ENCODE measurements at places on chromosomes 1 and 21. TPM values are rescaled to one million over a fixed set of nuclear protein-coding genes. Genes with fewer than 3 reads are reported as not detected.

Gene RHD
- total RNA-seq, result not detected

Gene AIRE
- not detected for total RNA-seq

Gene DENND2C
- 3.2 TPM for total RNA-seq

Gene SIM2
- not detected for total RNA-seq

Gene KCNJ15
- total RNA-seq, result under 0.01 TPM

Gene SAMD11
- total RNA-seq, result 2.2 TPM

Measured in fibroblast of villous mesenchyme (primary cell).